Urinary bladder (tissue), 4 donors: ENCODE measurements at places on chromosomes 4 and X. TPM values are rescaled to one million over a fixed set of nuclear protein-coding genes. Genes with fewer than 3 reads are reported as not detected.

GRCh38 chrX:46961574-46962283, 49.5 kb downstream of the JADE3 start:
- no peak for DNase-seq

Gene FGFR3
- 26.5 TPM for total RNA-seq

DNA sequence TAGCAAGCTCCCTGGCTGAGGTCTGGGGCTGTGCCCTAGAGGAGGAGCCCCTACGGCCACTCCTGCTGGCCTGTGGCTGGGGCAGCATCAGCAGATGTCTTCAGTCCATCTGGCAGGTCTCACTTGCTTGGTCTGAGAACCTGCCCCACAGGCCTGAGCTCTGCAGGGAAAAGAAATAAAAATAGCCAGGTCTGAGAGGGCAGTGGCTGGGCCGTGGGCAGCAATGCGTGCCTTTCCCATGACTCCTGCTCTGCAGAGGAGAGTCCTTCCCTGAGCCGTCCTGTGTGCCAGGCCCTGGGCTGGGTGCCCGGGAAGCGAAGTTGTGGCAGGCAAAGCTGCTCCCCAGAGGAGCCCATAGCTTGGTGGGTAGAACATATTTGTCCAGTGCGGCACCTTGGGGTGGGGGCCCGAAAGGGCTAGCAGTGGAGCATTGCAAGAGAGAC, 11.3 kb upstream of the KIAA0232 start:
- no peak for DNase-seq

DNA sequence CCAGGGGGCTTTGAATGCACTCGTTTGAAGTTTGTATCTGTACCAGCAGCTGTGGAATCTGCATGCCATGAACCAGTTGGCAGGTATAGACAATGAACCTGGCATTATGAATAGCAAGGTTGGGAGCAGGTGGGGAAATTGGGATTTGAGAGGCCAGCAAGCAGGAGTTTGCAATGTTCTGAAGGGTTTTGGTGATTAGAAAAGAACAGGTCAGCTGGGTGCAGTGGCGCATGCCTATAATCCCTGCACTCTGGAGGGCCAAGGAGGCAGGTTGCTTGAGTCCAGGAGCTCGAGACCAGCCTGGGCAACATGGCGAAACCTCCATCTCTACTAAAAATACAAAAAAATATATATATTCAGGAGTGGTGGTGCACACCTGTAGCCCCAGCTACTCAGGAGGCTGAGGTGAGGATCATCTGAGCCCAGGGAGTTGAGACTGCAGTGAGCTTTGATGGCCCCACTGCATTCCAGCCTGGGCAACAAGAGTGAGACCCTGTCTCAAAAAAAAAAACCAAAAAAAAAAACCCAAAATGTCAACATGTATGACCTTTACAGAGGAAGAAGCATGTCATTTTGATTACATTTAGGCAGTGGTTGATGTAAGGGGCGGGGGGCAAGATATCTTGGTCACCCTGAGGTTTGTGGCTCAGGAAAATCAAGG, 63.9 kb downstream of the TSC22D3 start:
- DNase-seq: no peak

GRCh38 chrX:13786048-13786447, 30.8 kb downstream of the GPM6B start:
- no peak for DNase-seq

DNA sequence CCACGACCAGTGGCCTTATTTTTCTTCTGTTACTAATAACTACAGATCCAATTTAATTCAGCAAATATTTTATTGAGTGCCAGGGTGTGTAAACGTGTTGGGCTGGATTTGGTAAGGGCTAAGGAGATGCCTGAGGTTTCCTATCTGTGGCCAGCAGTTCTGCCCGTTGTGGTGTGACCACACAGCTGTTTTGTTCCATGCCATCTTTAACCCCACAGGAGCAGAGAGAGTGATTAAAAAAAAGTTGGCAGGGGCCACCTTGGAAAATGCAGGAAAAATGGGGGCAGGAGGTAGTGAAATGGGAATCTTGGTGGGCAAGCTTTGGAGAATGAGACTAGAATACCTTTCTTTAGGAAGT, 1.1 kb downstream of the PLAC8 start:
- no peak for DNase-seq

DNA sequence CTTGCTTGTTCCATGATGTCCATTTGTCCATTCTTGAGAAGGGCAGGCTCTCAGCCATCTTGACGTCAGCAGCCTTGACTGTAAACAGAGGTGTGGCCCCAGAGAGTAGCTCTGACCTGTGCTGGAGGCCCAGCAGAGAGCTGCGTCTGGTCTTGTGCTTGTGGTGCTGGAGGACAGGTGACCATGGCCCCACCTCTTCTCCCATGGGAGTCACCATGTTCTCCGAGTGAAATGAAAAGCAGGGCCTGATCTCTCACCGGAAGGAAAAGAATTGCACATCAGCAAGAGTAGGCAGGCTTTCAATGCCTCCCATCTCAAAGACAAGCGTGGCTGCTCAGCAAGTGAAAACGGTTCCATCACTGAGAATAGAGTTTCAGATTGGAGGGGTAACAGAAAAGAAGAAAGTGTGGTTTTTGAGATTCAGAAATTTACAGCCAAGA, 11.5 kb downstream of the PARM1 start:
- DNase-seq: no peak

- no peak for DNase-seq
Measured at GRCh38 chr4:6422866-6423265, 49.5 kb downstream of the PPP2R2C start.

DNA sequence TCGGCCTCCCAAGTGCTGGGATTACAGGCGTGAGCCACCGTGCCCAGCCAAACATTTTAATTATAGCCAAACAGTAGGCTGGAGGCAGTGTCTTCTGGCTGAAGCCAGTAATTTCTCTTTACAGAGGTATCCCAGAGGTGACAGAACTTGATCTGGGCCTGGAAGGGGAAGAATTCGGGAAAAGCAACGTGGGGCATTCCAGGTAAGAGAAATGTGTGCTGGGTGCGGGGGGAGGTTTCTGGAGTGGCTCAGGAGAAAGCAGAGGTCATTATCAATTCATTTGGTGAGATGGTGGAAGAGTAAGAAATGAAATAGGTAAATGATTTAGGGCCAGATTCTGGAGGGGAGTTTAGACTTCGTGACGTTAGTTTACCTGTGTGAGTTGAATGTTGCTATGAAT, 2.4 kb downstream of the PRIMPOL start:
- DNase-seq: no peak

- no peak for DNase-seq
Measured at GRCh38 chr4:5685296-5685695, 23.1 kb downstream of the EVC2 start.

Gene MEPE
- not detected for total RNA-seq

Gene CXCL8
- 1.1 TPM for total RNA-seq

Gene USP17L19
- total RNA-seq: not detected

DNA sequence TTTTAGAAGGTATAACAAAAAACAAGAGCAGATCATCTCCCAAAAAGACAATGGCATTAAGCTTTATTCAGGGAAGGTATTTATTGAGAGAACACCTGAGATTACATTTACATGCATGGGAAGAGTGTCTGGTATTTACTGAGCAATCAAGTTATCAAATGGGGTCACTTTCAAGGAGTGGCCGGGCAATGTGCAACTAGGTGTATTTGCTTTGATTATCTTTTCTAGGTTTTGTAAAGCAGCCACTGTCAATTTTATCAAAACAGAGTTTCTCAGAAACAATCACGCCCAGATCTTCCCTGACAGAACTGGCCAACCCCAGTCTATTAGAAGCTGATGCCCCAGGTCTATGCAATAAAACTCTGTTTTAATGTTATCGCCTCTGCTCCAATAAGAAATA, 169.5 kb downstream of the GLRA2 start:
- DNase-seq: no peak

GRCh38 chrX:97763391-97763790, 879.7 kb downstream of the RPA4 start:
- DNase-seq: no peak

Gene SNCA
- total RNA-seq: 24.4 TPM

DNA sequence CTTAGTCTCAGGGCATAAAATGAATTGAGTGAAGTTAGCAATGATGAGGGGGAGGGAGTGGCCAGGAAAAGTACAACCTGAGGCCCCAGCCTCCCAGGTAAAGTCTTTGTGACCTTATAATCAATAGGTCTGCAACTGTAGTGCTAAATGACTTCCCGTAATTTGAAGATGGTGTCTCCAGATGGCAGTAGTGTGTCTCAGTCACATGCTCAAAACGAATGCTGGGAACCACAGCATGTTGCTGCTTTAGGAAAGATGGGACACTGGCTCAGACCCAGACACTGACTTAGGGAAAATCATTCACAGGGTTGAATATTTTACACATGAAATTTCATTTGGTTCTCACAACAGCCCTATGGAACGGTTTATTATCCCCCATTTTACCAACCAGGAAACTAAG, 10.3 kb downstream of the SRPX2 start:
- no peak for DNase-seq

- no peak for DNase-seq
Measured at GRCh38 chr4:168841000-168841671, 168.9 kb downstream of the CBR4 start.

Gene CCDC160
- 1.3 TPM for total RNA-seq

Gene SLC49A3
- total RNA-seq: 2.1 TPM

- no peak for DNase-seq
Measured at GRCh38 chr4:86522349-86522748, 71.8 kb upstream of the PTPN13 start.

DNA sequence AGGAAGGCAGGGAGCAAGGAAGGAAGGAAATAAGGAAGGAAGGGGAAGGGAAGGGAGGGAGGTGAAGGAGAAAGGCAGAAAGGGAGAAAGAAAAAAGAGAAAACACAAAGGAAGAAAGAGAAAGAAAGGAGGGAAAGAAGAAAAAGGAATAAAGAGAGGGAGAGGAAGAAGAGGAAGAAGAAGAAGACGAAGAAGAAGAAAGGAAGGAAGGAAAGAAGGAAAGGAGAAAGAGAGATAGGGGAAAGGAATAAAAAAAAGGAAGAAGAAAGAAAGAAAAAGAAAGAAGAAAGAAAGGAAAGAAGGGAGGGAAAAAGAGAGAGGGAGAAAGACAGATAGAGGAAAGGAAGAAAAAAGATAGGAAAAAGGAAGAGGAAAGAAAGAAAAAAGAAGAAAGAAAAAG, 128.0 kb downstream of the MXRA5 start:
- no peak for DNase-seq

GRCh38 chr4:6714954-6715353, 1.0 kb upstream of the BLOC1S4 start:
- no peak for DNase-seq

Gene TCEAL5
- 2.5 TPM for total RNA-seq

Gene CFAP47
- total RNA-seq: 0.37 TPM

Gene LAMP2
- total RNA-seq: 106 TPM

Gene CTAG1B
- total RNA-seq: not detected

Gene PLP1
- total RNA-seq: 68.2 TPM

Gene SPANXC
- not detected for total RNA-seq

GRCh38 chr4:24963277-24963676, 50.4 kb upstream of the CCDC149 start:
- no peak for DNase-seq

DNA sequence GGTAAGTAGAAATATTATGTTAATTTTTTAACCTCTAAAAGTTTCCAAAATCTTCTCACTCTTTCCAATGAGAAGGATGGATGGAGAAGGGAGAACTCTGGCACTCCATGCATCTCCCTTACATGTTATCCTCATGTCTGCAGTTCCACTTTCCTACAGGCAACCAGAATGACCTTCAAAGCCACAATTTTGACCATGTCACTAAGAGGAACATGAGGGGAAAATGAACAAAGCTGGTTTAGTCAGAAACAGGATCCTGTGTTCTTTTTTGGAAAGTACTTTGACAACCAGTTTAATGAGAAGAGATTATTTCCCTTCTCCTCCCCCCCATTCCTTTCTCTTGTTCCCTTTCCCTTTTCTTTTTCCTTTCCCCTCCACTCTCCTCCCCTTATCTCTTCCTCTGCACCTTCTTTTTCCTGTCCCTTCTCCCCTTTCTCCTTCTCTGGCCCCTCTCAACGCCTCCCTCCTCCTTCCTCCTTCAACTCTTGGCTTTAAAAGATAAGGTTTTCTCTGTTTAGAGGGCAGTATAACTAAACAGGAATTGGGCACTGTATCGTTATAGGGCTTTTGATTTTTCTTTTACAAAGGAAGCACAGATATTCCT, 42.5 kb downstream of the DTHD1 start:
- DNase-seq: no peak

DNA sequence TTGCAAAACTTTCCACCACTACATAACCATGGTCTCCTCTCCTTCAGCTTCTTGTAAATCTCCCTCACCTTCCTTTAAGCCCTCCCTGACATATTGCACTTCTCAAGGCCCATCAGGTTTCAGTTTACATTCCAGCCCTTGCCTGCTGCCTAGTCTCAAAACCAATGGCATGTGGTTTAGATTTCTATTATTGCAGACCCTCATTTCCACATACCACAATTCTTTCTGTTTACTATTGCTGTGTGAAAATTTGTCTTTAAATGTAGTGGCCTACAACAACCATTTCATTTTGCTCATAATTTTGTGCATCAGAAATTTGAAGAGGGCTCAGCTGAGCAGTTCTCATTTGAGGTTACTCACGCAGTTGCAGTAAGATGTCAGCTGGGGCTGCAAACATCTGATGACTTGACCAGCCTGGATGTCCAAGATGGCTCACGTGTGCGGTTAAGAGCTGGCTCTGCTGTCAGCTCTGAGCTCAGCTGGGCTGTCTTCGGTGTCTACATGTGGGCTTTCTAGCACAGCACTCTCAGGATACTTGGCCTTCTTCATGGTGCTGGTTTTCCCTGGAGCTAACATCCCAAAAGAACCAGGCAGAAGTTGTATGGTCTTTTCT, 29.9 kb upstream of the SOD3 start:
- no peak for DNase-seq

Gene MAMLD1
- total RNA-seq: 2.5 TPM

- no peak for DNase-seq
Measured at GRCh38 chr4:56787380-56787779, 34.1 kb downstream of the SPINK2 start.

- no peak for DNase-seq
Measured at GRCh38 chrX:122248681-122249080, 935.4 kb upstream of the GRIA3 start.

DNA sequence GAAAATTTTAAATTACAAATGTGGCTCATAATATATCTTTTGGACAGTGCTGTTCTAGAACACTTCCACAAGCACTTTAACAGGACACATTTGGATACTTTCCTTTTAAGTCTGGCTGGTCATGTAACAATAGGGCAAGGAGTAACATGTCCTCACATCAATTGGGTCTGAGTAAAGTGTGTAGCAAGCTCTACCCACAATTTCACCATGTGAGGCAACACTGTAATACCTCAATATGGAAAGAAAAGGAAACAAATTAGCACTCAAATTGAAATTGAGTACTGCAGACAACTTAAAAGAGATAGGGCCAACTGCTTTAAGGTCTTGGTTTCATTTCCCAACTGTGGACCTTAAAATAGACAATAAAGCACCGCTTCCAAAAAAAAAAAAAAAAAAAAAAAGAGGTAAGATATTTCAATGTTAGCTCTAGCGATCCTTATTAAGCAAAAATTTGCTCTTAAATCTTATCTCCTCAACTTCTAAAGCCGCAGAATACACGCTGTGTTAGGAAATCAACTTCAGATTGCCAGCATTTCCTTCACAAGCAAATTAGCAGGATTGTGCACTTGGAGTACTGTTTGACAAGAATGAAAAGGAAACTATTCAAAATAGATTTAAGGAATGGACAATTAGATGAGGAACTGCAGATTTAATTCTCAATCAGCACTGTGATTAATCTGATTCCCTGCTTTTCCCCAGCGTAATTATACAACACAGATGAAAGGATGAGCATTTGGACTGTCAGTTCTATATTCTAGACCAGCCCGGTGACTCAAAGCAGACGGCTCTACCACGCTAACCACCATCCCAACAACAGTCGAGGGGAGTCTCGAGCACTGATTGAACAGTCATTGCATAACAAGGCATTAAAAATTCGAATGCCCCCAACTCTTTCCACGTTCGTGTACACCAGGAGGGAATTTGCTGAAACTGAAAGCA, 1.6 kb downstream of the CASK start:
- DNase-seq: no peak
